ENCODE measurements at places on chromosomes 3 and 15.

GRCh38 chr15:85474700-85475316 lies 94.4 kb downstream of the AKAP13 start:
- DNase-seq: no peak

DNA sequence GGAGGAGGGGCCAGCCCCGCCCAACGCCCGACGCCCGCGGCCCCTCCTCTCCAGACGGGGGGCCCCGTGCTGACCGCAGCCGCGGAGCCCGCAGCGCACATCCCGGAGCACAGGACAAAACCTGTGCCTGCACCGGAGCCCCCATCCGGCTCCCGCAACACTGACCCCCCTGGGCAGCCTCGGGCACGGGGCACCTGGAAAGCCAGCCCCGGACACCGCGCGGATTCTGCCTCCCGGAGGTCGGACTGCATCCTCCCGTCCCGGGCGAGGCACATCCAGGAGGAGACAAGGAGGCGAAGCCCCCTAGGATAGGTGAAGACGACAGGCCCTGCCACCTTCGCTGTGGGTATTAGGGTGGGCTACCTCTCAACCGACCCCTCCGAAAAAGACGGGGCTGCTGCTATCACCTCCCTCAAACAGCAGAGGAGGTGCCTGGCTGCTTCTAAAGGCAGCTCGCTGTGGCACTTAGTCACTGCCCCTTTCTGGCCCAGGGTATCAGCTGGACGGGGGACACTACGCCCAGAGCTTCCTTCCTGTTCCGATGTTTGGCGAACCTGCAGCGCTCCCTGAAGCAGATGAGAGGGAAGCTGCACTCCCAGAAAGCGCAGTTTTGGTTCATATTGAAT lies 10.6 kb downstream of the XXYLT1 start:
- DNase-seq: no peak

DNA sequence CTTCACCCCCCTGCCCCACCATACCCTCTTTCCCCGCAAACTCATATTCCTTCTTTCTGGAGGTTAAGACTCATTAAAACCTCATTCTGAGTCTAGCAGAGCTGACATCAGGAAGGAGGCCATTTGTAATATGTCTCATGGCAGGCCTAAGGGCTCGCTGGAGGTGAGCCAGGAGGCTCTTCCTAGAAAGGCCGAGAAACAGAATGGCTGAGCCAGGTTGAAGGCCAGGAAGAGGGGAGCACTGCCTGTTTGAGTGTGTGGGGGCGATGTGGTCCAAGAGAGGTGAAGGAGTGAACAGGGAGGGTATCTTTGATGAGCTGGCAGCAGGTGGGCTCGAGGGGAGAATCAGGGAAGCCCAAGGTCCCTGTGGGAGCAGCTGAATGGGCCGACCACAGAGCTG lies 317.3 kb downstream of the TLE3 start:
- no peak for DNase-seq

DNA sequence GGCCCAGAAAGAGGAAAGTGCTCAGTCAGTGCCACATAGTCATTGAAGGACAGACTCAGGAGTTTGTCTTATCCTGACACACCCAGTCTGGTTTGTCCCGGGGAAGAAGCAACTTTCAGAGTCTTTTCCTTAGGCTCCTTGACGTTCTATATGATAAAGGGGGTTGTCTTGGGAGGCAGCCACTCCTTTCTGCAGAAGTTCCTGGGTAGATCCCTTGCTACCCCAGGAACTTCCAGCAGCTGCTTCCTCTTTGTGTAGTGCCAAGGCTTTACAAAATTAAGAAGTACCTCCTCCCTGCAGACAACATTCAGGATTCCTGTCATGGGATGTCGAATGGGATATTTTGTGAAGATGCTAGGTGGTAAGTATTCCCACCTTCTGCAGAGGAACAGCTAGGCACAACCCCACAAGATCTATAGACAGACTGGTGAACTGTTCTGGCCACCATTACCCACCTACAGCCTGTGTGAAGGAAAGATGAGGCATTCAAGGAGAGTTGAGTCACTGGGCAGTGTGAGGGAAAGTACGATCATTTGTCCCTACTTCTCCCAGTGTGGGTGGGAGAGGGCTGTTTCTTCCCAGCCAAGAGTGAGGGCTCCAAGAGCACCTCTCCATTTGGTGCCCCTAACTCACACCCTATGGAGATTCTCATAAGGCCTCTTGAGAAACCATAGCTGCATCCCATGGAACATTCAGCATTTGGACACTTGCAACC lies 11.3 kb downstream of the TMEM266 start:
- DNase-seq: no peak

GRCh38 chr3:61172684-61173083 lies 78.6 kb downstream of the FHIT start:
- DNase-seq: no peak

- DNase-seq: no peak
Observed at GRCh38 chr3:167445491-167445890, 28.4 kb downstream of the SERPINI2 start.

DNA sequence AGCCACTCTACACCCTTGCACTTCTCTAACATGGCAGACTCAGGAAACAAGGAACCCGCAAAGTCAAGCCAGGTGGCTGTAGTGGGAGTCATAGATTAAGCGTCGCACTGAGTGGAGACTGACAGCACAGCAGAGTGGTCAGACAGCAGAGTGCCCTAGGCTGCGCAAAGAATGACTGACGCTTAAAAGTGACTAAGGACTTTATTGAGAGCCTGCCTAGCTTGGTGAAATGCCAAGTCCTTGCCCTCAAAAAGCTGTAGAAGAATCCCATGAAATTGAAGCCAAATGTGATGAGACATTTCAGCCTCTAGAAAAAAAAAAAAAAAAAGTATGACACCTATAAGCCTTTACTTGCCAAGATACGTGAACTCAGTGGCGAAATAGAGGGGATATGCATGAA lies 30.2 kb downstream of the NCEH1 start:
- DNase-seq: no peak

GRCh38 chr15:29098652-29099051 lies 171.0 kb downstream of the NSMCE3 start:
- DNase-seq: no peak
